ENCODE measurements at places on chromosomes 2 and 18. TPM values are rescaled to one million over a fixed set of nuclear protein-coding genes. Genes with fewer than 3 reads are reported as not detected.
A peak's percentile ranks its signal among the peaks of the same experiment; 100 is the strongest.

DNA sequence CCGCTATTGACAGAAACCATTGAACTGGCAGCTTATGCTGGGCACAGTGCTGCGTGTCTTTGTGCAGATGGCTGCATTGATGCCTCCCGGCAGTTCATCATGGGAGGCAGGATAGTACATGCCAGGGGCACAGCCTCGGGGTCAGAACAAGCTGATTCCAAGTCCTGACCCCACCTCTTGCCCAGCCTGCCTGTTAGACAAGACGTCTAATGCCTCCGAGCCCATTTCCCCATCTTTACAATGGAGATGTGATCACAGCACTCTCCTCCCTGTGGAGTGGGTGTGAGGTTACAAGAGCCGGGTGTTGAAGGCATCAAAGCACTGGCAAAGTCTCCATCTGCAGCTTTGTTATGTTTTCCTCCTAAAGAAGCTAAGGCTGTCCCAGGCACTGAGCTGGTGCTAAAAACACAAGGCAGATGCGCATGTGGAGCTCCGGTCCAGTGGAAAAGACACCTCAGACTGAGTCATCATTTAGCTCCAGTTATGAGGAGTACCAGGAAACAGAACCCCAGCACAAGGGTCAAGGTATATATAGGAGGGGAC is 125.7 kb upstream of the EPAS1 start:
- DNase-seq: no peak

- no peak for DNase-seq
These were observed 113.5 kb downstream of the EPHA4 start for GRCh38 chr2:221458578-221458977.

- peak; percentile 39 for DNase-seq
These were observed 818 bp downstream of the ITGB1BP1 start for GRCh38 chr2:9422321-9423099.

DNA sequence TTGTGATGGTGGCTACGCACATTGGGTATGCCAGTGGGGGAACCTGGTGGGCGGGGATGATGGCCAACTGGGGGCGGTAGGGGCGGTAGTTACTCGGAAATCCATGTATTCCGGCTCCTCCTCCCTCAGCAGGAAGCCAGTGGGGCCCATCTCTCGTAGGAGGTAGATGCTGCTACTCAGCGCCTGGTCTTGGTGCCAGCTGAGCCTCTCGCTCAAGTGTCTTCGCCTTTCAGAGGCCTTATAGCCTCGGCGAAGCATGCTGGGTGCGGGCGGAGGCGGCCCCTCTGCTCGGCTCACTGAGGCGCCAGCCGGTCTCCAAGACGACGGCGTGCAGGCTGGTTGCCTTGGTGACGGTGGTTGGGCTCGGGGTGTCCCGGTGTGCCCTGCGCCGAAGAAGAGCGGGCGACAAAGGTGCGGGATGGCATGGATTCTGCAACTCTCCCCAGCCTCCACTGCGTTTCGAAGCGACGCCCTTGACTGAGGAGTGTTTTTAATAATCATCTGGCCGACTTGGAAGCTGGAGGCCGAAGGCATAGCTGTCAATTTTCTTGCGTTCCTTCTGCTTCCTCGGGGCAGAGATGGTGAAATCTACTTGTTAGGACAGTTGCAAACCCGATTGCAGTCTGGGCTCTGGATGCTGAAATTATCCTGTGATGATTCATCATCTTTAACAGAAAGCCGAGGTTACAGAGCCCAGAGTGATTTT is at the start of gene ZSWIM2:
ZSWIM2 (minus strand) TSS at position 298 of the 706 bp plus-strand sequence; CDS start at position 258, 40 bp downstream.
- DNase-seq: peak; percentile 11

DNA sequence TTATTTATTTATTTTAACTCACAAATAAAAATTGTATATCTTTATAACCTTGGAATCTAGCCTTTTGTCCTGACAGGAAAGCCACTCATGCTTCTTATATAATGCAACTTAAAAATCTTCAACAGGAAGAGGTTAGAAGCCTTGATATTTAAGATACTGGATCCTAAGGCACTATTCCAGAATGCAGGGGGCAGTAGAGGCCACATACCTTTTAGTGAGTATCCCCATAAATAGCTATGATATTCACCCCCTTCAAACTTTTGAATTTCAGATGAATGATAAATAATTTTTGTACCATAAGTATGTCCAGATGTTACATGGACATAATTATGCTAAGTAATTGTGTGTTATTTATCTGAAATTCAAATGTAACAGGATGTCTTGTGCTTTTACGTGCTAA is 592.7 kb upstream of the VRK2 start:
- no peak for DNase-seq

DNA sequence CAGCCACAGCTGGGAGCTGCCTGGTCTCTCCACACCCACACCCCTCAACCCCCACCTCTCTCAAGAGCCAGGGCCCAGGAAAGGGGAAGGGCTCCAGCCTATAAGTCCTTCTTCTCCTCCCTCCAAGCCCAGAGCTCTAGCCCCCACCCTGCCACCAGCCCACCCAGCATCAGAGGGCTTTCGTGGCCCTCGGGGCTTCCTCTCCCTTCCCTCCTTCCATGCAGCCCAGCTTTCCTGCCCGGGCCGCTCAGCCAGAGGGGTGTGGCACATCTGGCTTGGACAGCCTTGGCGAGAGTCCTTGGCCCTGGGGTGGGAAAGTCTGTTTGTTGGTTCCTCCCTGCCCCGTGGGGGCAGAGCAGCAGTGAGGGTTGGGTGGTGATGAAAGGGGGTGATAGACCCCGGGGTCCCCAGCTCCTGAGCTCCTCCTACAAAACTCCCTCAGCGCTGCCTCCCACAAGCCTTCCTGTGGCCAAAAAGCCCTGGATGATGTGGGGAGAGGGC is 7.0 kb downstream of the TNS1 start:
- DNase-seq: no peak

DNA sequence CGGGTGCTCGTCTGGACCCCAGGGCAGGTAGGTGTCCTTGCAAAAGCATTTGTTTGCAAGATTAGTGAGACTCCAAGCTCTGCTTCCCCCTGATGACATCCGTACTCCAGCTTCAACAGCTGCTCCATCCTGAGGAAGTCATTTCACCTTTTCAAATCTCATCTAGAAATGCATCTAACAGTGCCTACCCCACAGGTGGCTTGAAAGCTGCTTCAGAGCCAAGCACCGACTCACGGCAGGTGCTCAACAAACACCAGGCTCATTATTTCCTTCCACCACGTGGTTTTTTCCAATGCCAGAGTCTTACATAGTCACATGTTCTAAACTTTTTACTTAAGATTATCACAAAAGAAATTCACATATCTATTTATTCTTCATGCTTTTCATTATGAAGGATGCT is 31.9 kb downstream of the CNGA3 start:
- DNase-seq: no peak

DNA sequence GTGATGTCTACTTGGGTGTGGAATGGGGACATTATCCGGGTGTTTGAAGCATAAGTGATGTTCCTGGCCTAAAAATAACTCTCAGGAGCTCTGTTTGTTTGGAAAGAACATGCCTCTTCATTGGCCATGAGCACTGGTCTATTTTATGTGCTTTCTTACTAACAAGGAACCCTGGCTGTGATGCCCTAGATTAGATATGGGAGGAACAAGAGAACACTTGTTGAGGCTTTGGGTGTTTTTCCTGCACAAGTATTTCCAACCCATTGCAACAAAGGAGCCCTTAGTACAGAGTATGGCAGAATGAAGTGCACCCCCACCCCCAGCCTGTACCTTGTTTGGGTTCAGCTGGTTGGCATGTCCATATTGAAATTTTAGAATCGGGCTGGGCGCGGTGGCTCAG is 95.9 kb downstream of the SLC4A3 start:
- no peak for DNase-seq

GRCh38 chr2:85468704-85469349 is 50.3 kb downstream of the SH2D6 start:
- DNase-seq: no peak

DNA sequence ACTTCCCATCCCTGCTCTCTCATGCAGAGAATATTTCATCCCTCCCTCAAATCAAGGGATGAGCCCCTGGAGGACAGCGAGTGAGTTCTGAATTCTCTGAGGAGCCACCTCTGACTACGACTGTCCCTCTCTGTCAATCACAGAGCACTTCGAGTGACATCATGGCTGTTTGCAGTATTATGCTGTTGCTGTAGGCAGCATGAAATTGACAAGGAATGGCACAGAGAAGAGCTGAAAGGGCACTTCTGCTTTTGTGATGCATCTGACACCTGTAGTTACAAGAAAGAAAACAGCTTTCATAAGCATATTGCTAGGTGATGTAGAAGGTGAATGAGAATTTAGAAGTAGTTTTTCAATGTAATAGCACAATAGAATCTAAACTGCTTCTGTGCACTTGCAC is 166.9 kb downstream of the ARHGAP15 start:
- DNase-seq: no peak

DNA sequence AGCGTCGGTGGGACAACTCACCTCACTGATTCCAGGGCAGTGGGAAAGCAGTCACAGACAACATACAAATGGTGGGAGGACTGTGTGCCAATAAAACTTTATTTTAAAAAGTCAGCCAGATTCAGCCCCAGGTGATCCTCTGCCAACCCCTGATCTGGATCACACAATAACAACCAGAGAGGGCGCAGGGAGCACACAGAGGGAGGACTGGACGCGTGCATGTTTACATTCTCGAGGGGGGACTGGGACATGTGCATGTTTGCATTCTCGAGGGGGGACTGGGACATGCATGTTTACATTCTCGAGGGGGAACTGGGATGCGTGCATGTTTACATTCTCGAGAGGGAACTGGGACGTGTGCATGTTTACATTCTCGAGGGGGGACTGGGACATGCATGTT is 209.5 kb downstream of the NDUFA10 start:
- DNase-seq: no peak

- no peak for DNase-seq
These were observed 66.6 kb upstream of the WIPF1 start for GRCh38 chr2:174664084-174664759.

GRCh38 chr2:171210864-171211431 is 50.3 kb upstream of the TLK1 start:
- DNase-seq: peak; percentile 54

- no peak for DNase-seq
These were observed 4.5 kb upstream of the IL18RAP start for GRCh38 chr2:102418421-102418961.

DNA sequence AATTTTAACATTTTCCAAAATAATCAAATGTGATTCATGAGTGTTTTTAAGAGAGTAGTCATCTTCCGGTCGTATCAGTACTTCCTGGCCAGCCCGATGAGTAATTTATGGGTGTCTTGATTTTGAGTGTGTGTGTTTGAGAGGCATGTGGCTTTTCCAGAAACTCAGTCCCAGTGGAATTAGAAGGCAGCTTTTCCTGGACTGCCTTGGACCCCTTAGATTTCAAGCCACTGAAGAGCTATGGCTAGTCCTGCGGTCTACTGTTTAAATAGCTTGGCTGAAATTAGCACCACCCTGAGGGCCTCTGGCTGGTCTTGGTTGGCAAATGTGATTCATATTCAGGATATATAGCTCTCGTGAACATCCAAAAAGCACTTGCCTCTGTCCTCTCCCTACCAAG is 59.4 kb downstream of the HK2 start:
- no peak for DNase-seq

- no peak for DNase-seq
These were observed 28.6 kb upstream of the NEMP2 start for GRCh38 chr2:190563109-190563508.

DNA sequence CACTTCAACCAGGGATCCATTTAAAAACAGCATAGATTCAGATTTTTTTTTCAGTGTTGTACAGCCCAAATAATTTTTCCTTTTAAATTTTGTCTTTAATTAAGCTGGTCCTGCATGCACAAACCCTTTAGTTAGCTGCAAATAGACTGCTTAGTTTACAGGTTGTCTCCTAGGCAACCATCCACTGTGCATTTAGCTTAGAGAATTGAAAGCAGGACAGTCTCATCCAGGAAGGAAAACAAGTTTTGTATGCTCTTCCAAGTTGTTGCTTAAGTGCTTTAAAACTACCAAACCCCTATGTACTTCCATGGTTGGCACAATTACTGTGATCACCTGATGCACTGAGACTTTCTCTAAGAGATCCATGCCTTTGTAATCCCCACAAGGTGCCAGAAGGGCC is at the start of gene MAP3K19:
MAP3K19 (minus strand) TSS at position 148 of the 400 bp plus-strand sequence. CDS start 22,800 bp downstream, outside the sequence.
- no peak for DNase-seq

GRCh38 chr2:167842047-167842446 is 405.3 kb downstream of the STK39 start:
- DNase-seq: no peak

DNA sequence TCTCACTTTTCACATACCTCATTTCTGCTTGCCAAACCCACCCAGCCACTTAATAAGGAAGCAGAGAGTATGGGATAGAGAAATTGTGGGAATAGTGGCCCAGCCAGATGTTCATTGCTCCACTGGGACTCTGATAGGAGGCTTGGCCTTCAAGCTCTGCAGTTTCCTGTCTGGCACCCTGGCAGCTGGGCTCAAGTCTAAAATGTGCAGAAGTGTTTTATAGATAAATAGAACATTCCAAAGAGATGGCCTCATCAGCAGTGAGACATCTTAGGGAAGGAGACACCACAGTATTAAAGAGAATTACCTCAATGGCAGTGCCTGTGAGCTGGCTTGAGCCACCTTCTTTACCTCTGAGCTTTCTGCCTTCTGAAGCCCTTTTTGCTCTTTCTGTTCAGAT is 24.7 kb downstream of the COPS7B start:
- DNase-seq: no peak

DNA sequence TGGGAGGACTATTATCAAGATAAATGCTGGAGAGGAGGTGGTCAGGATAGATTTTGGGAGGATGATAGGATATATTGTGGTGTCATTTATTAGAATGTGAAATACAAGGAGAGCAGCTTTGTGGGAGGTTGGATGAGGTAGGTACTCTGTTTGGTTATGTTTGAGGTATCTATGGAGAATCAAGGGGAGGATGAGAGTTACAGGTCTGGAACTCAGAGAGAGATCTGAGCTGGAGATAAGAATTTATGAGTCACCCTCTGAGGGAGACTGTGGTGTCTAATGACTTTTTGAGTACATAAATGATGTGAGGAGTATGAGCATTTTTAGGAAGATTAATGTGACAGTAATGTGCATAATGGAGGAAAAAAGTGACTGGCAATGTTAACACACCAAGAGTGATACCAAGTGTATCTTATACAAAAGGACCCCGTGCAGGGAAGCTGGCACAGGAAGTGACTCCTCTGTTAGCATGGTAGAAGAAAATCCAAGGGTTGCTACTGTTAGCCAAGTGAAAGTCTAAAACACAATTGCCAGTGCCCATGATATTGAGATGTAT is 48.2 kb downstream of the CRIM1 start:
- DNase-seq: no peak

- no peak for DNase-seq
These were observed 132.0 kb downstream of the ZNF804A start for GRCh38 chr2:184730288-184730687.

TGFA gene
- total RNA-seq: not detected

RASGRP3 gene
- 2.5 TPM for total RNA-seq

SOCS6 gene
- total RNA-seq: 3.8 TPM

MAB21L4 gene
- total RNA-seq: not detected

DHRS9 gene
- total RNA-seq: 3.3 TPM

PFN4 gene
- total RNA-seq: 0.30 TPM

UPP2 gene
- total RNA-seq: not detected

AGXT gene
- total RNA-seq: not detected

SPEG gene
- total RNA-seq: not detected

FOXI3 gene
- total RNA-seq: not detected

FAM110C gene
- 5.7 TPM for total RNA-seq

HRH4 gene
- 0.16 TPM for total RNA-seq
